Stimulated activated CD4-positive, alpha-beta T cell treated with anti-CD3 and anti-CD28 coated beads, Interleukin-2, amount 100 ng/mL, for 24 hours (primary cell): ENCODE measurements at places on chromosomes 2 and 18.

GRCh38 chr2:140270224-140270623, 1490.0 kb upstream of the NXPH2 start:
- DNase-seq = no peak

DNA sequence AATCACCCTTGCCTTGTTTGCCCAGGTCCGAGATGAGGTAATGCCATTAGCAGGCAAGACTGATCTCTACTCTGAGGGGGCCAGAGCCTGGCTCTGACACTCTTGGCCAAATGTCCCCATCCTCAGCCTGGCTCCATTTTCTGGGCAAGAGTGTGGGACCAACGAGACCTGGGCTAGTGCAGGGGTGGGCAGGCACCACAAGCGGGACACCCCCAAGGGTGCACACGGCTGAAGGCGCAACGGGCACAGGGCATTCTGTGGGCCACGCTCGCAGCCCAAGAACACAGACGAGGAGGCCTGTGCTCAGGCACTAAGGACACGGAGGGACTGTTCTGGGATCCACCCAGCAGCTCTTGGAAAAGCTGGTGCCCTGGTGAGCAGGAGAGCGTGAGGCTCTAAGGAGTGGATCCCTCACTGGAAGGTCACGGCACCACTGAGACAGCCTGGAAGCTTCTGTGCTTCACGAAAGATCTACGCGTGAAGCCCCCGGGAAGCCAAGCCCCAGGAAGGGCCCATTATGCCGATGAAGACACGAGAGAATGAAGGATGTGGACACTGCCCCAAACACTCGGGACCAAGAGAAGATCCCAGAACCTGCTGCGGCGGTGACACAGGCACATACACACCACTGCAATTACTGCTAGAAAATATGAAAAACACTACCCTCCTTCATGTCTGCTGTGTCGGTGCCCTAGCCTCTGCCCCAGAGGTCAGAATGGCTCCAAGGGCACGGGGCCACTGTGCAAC, 138.2 kb downstream of the HDAC4 start:
- no peak for DNase-seq

DNA sequence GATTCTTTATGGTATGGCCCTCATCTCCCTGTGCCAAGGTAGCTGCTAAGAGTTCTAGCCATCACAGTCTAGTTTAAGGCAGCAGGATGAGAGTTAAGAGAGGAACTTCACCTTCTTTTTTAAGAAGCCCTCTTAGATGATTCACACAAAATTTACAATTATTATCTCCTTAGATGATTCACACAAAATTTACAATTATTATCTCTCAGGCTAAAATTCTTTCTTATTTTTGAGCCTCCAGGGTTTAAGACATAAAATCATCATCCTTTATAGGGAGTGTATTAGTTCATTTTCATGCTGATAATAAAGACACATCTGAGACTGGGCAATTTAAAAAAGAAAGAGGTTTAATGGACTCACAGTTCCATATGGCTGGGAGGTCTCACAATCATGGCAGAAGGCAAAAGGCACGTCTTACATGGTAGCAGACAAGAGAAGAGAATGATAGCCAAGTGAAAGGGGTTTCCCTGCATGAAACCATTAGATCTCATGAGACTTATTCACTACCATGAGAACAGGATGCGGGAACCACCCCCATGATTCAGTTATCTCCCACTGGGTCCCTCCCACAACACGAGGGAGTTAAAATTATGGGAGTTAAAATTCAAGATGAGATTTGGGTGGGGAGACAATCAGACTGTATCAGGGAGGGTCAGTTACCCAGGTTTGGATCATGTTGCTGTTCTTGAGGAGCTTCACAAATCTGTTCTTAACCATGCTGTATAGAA, 133.0 kb upstream of the MYO3B start:
- DNase-seq = no peak

GRCh38 chr2:149612122-149612521, 24.5 kb upstream of the MMADHC start:
- no peak for DNase-seq

DNA sequence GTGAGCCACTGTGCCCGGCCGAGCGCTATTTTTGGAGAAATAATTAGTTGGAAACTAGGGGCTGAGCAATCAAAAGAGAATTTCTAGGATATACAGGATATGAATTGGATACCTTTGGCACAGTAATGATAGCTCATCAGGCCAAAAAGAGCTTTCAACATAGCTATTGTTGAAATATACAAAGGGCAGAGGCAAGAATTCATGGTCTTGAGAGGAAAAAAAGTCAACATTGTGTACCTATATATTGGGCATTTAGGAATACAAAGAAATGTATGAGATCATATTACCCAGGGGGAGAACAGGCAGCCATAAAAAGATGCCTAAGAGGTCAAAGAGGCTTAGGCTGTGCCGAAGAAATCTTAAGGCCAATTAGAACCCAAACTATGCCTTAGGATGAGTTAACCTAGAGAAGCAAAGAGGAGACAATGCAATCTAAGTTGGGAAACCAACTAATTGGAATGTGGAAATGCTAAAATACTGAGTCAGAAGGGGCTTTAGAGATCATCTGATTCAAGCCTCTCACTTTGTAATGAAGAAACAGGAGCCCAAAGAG, 99.0 kb downstream of the RBBP8 start:
- DNase-seq = no peak

- DNase-seq = no peak
Observed at GRCh38 chr18:69981948-69982347, 34.3 kb upstream of the CD226 start.

DNA sequence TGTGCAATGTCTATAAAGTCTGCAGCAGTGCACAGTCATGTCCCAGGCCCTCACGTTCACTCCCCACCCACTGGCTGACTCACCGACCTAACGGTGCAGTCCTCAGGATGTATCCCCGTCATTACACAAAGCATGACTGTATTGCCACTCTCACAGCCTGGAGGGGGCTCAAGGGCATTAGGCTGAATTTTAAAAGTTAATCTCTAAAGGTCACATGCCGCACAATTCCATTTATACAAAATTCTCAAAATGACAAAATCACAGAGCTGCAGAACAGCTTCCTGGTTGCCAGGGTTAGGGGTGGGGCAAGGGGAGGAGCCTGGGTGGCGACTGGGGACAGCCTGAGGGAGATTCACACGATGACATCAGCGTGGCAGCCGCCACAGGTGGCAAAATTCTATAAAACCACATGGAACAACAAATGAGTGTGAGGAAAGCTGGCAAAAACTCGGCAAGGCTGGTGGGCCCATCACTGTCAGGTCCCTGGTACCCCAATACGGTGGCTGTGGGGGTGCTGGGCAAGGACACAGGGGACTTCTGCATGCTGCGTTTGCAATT, 97.6 kb downstream of the NDUFA10 start:
- DNase-seq = peak; percentile 69
